Stimulated activated CD4-positive, alpha-beta T cell treated with anti-CD3 and anti-CD28 coated beads, Interleukin-2, amount 100 ng/mL, for 4 hours (primary cell): ENCODE measurements at places on chromosomes 6 and 20.
A peak's percentile ranks its signal among the peaks of the same experiment; 100 is the strongest.

GRCh38 chr20:53910351-53911002 is 159.9 kb downstream of the BCAS1 start:
- DNase-seq: no peak

DNA sequence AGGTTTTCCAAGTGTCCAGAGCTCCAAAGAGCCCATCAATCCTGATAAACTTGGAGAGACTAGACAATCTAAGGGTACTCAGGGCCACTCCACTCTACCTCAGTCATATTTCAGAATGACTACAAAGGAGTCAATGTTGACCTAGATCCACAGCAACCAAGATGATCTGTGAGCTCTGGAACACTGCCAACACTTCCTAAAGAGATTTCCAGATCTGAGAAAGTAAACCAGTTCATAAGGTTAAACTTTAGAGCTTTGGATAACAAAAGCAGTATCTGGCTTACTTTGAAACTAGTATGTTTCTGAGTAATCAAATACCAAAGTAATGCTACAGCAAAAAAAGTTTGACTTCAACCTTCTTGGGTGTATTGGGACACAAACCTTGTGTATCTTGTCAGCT is 122.7 kb downstream of the BTBD9 start:
- DNase-seq: no peak

- no peak for DNase-seq
Measured at GRCh38 chr20:45527294-45527693, 11.9 kb upstream of the SPINT3 start.

DNA sequence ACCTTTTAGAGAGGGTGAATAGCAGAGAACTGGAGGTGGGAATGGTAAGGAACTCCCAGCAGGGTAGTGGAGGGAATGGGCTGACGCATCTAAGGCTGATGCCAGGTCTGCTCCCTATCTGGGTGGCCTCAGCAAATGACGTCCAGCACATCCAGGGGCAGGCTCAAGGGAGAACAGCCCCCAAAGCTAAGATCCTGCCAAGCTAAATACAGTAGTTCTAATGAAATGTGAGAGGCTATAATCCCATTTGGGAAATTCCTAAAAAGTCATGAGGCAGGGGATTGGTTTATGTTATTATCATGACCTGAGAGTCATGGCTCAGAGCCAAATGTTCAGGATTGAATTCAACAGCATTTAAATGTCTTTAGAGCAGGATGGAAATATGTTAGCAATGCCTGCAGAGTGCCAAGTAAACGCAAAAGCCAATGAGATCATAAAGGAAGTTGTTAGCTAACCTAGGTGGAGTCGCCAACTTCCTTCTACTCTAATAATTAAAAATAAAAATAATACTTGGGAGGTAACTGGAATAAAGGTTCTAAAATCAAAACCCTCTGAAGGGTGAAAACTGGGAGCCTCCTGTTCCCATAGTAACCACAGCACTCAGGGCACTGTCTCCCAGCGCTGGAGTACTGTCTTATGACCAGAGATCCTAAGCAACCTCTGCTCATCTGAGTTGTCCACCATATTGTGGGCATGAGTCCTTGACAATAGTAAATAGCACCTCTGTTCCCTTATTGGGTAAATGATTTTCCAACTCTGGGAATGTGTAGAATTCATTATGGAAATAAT is 34.8 kb downstream of the IYD start:
- DNase-seq: no peak

DNA sequence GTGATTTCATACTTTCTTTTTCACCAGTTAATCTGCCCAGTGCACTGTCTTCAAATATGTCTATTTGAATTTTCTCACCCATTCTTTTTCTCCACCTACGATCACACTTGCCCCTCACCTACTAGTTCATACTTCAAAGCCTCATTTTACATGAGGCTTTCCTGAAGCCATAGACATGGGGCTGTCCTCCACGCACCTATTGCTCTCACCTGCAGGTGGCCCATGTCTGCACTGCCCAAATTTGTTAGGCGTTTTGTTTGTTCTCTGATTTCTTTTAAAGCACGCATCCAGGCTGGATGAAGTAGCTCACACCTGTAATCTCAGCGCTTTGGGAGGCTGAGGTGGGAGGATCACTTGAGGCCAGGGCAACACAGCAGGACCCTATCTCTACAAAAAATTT is 106.8 kb upstream of the RIPOR2 start:
- DNase-seq: no peak

- no peak for DNase-seq
Measured at GRCh38 chr6:3088968-3089367, 20.7 kb downstream of the RIPK1 start.

DNA sequence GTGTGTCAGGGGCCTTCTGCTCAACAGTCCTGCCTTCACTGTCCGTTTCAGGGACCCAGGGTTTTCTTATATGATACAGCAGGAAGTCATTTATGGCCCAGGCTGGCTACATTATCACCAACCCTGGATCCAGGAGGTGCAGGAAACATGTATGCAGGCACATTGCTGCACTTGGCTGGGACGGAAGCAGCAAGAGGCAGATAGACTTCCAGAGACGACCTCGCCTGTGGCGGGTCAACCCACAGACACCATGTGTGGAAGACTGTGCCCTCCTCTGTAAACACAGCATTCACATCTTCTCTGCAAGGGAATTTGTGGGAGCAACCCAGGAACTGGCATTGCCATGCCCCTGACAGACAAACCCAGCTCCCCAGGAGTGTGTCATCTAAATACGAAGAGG is 43.7 kb downstream of the TBC1D7 start:
- DNase-seq: no peak

DNA sequence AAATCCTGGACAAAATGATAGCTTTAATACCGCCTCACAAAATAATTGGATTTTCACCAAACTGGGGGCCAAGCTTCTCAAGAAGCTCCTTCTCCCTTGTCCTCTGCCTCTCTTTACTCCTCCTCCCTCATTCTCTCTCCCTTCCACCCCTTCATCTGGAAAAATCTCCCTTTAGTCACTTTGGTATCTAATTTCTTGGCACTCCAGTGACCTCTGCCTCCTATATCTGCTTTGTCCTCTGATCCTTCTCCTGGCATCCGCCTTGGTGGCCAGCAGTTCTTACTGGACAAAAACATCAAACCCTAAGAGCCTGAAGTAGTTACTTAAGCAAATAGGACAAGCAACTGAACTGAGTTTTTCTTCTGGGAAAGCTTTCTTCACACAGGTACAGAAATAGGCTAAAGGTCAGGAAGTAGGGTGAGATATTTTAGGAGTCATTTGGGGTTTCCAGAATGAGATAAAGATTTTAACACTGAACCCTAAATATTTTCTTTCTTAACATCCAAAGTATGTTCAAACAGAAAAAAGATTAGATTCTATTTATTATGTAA is 220.7 kb downstream of the ARHGAP18 start:
- no peak for DNase-seq

DNA sequence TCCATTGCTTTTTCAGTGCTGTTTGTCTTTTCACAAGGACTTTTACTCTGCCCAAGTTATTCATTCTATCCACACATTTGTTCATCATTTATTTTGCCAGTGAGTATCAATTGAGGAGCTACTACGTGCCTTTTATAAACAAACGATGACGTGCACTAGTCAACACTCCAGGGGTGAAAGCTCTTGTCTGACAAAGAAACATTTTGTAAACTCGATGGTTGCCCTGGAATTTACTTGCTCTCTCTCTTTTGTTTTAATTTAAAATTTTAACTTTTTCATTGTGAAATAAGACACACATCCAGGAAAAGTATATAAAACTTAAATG is 8.3 kb upstream of the MRPS18A start:
- DNase-seq: no peak

DNA sequence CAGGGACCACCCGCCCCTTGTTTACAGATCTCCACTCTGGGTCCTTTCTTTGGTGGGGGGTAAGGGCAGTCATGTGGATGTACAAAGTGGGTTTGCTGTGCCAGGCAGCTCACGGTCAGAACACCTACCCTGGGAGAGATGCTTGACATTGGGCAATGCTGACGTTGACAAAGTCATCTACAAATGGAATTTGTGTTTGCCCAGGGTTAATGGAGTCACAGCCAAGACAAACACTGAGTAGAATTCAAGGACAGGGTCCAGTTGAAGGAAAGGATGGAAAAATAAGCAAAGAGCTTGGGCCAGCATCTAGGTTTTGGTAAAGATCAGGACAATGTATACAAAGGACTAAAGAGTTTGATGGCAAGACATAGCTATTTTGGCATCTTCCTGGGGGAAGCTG is 54.7 kb downstream of the MOCS1 start:
- DNase-seq: no peak

DNA sequence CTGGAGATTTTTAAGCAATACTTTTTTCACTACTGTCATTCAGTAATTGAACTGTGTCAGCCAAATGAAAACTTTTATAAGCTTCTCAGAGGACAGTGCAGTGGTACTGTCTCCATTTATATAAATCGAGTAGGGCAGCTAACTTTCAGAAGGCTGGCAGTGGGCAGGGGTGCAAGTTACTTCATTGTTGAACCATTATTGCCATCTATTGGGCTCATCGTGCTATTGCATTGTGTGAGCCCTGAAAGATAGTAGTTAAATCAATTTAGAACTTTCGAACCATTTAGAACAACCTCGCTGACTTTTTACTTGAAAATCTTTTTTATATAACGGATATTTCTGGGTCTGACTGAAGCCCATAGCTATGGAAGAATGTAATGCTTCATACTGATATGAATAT is 347.8 kb upstream of the PLCB4 start:
- DNase-seq: no peak

DNA sequence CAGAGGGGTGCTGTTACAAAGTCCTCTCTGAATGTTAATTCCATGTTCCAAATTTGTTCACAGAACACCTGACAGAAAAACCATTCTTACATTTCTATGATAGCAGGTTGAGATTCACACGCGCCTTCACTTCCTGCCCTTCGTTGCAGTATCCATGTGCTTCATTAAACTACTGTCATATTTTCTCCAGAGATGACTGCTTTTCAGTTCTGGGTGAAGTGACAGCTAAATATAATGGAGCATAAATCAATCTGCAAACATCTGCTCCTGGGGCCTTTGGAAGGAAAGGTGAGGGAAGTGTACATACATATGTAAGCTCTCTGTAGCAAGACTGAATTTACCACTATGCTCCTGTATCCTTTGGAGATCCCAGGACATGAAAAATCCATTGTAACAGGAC is 750.2 kb downstream of the HDGFL1 start:
- DNase-seq: no peak

DNA sequence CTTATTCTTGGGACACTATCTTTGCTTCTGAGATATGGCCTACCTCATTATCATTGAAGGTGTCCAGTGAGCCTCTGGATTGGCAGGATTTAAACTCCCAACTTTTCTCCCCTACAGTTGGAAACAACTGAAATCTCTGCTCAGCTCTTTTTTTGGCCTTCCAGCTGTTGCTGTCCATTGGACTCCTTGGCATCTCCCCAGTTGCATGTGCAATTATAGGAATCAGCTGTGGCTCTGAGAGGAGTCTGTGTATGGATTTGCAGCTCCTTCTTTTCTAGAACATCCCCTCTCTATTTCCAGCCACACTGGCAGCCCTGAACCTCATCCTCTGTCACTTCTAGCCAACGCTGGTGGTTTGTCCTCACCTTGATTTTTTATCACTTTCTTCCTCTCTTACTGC is 21.2 kb downstream of the RAB22A start:
- no peak for DNase-seq

GRCh38 chr20:53004267-53004813 is 32.2 kb downstream of the TSHZ2 start:
- no peak for DNase-seq

DNA sequence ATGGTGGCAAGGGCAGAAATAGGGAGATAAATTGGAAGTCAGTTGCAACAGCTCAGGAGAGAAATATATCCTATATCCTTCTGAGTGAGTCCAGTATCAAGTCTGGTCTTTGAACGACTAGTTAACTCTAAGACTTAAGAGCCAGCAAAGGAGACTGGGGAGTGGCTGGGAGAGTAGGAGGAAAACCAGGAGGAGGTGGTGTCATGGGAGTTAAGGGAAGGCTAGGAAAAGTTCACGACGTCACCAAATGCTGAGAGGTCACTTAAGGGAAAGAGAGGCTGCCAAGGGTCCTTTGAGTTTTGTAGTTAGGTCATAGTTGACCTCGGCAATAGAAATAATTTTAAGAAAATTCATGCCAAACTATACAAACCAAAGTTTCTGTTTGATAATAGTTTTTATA is 25.1 kb downstream of the ACOT13 start:
- DNase-seq: no peak

DNA sequence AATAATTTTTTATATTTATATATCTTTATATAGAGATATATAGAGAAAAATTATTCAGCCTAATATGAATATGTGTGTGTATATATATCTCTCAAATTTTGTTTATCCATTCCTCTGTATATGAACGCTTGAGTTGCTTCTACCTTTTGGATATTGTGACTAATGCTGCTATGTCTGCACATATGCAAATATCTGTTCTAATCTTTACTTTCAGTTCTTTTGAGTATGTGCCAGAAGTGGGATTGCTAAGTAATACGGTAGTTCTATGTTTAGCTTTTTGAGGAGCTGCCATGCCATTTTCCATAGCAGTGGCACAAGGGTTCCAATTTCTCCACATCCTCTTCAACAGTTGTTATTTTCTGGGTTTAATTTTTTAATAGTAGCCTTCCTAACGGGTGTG is 72.8 kb upstream of the CEP85L start:
- no peak for DNase-seq

DNA sequence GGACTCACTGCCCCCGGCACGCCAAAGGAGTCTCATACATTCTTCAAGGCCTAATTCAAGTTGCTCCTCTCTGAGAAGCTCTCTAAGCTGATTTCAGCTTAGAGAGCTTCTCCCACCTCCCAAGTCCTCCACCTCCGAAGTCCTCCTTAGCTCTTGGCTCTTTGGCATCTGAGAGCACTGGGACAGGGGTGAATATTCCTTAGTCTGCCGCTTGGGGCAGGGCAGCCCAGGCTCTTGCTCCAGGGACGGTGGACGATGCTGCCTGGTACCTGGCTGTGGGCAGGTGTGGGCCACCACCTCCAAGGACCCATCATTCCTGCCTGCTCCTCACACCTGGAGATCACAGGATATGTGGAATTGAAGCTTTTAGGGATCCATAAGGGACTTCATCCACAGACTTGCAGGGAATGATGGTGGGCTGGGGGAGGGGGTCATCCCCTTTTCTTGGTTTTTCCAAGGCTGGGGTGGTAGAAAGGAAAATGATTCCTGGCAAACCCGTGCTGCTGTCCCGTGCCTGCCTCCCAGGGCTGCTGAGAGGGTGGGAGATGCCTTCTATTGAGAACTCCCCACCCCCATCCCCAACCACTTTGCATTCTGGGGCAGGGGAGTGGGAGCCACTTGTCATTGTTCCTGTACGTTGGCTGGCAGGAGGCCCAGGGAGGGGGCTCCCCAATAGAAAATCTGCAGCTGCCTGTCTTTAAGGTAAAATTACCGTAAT is 57.4 kb downstream of the ARHGAP40 start:
- peak; percentile 12 for DNase-seq

DNA sequence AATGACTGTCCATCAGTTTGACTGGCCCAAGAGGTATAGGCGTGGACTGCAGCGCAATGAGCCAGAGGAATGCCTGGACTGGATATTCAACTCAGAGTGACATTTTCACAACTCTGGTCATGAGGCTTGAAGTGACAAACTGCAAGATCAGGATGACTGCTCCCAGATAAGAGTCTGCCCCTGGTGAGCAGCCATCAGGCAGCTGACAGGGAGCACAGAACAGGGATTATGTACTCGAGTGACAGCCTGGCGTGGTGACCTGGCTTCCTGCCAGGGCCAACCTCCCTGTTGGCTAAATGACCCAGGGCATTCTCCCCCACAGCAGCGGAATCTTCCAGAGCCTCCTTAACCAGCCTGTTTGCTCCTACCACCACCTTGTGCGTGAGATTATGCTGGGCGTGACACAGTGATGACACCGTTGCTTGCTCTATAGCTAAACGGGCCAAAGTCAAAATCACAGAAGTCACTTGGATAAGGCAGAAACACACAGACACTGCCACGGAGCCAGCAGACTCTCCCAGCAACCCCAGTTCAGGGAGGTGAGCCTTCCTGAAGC is 209.1 kb upstream of the JARID2 start:
- no peak for DNase-seq
